ENCODE measurements at places on chromosomes 12 and 14.

DNA sequence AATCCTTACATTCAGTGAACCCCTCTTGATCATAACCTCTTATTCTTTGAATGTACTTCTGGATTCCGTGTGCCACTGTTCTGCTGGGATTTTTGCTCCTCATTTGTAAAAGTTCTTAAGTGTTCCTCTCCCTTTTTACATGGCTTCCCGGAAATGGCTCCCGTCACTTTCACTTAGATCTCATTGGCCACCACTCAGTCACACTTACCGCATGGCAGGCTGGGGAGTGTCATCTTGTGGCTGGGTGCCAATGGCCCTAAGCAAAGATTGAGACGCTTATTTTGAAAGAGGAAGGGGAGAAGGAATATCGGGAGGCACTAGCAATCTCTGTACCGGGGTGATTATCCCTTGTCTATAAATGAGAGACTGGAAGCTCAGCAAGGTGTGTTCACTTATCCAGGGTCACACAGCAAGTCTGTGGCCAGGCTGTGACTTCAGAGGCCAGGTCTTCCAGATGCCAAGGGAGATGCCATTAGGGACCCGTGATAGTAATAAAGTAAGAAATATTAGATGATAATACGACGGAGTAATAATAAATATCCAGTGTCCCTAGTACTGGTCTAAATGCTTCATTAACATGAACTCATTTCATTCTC is 68.8 kb downstream of the RNFT2 start:
- DNase-seq, result no peak

- no peak for DNase-seq
These were observed 482 bp upstream of the IFI27L2 start for GRCh38 chr14:94129758-94130414.

- no peak for DNase-seq
These were observed 249.0 kb downstream of the DPF3 start for GRCh38 chr14:72644758-72645489.

DNA sequence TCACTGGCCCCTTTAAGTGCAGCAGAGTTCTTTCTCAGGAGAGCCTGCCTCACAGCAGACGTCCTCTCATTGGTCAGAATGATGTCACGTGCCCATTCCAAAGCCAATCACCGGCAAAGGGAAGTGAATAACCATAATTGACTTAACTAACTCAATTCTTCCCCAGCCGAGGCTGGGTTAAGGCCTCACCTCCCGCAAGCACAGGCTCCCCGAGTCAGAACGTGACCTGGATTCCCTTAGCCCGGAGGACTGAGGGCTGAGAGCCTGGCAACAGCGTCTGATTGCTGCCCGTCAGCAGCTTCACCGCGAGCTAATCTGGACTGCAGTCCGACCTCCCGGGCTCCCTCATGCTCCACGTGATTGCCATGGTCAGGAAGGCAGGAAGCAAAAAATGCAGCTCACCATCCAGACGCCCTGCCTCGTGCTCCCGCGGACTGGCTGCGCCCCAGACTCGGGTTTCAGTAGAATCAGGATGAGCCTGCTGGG is 92.1 kb upstream of the FZD10 start:
- DNase-seq, result no peak

DNA sequence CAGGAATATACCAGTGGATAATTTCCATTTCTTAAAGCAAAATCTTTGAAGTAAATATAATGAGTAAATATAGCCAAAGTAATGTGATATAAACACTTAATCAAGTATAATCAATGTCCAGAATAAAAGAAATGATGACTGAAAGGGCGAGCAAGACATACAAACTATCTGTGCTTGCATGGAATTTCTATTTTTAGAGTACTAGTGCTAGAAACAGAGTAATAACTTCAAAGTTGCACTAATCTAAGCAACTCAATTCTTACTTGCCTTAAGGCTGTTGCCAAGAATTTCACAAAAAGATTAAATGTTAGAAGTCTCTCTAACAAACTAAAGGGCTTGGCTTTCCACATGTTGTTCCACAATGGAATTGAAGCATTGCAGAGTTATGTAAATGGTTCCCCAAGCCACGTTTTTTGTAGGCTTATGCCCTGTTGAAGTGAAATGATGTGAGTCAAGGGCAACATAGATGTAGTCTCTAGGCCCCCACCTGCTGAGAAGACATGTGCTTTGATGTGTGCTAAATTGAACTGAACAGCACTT is 175.0 kb upstream of the LMNTD1 start:
- DNase-seq, result no peak

DNA sequence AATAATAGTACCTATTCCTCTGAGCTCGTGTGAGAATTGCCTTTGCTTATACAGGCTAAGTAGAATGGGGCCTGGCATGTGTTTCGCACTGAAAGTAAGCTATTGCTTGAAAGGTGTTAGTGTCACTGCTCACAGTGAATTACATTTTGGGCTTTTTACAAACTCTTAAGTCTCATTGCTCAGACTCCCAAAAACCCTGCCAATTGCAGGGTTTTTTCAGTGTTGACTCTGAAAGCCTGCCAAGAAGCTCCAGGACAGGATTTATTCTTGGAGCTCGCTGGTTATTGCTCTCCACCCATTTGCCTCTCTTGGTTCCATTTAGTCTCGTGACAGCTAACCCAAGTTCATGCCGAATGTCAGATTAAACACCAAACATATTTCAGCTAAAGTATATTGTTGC is 39.8 kb downstream of the NOPCHAP1 start:
- DNase-seq, result peak; percentile 45

GRCh38 chr12:68455691-68456345 is 123.7 kb upstream of the MDM1 start:
- no peak for DNase-seq

DNA sequence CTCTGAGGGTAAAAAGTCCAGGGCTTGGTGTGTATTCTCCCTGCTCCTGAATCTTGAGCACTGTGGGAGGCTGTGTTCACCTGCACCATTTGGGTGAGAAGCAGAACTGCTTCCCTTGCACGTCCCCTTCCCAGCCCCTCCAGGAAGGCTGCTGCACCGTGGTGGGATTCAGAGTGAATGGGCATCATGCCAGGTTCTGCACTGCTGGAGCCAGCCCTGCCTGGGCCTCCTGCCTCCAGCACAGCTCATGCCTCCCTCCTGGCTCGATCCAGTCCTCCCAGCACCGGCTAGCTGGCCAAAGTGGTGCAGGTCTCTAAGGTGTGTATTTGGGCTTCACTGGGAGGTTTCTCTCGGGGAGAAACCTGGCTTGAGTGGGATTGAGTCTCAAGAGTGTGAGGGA is 54.9 kb downstream of the ANKRD9 start:
- no peak for DNase-seq

GRCh38 chr12:29148911-29149690 is at the start of gene FAR2:
FAR2 (plus strand) TSS chr12:29149278; CDS start chr12:29270450, 121,172 bp downstream.
- no peak for DNase-seq

DNA sequence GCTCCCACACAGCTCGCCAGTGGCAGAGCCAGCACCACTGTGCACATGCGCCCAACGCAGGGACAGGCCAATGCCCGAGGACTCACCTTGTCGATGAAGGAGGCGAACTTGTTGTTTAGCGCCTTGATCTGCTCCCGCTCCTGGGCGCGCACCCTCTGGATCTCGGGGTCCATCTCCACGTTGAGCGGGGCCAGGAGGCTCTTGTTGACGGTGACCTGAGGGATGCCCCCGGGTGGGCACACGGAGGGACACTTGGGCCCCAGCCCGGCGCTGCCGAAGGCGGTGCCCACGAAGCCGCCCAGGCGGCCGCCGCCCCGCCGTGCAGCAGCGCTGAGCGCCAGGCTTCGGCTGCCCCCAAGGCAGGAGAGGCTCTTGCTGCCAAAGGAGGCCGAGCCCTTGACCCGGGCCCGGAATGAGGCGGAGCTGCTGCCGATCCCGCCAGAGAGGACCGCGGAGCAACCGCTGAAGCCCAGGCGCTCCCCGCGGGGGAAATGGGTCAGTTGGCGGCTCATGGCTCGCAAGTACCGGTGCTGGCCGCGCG is at the start of gene KRT72:
Gene KRT72, minus strand, starts transcription at position 523 of the 541 bp plus-strand sequence. Its CDS starts 11 bp downstream, at position 512.
- DNase-seq, result no peak

- no peak for DNase-seq
These were observed 160.8 kb upstream of the SFSWAP start for GRCh38 chr12:131550121-131550520.

DNA sequence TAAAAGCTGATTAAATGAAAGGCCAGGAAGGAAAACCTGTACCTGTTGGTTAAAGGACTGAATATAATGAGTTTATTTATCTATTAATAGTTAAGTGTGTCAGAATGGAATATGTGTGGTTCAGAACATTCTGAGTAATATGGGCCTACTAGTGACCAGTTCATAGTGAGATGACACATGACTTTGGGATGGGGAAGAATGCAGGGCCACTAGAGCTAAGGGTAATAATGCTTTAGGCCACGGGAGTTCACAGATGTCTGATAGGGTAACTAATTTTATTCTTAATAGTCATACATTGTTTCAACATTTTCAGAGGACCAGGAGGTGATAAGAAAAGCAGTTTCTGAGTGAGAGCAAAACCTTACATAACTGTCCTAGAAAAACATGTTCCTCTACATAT is 247.8 kb upstream of the OR4E1 start:
- no peak for DNase-seq

GRCh38 chr12:857611-858010 is 91.9 kb downstream of the RAD52 start:
- peak; percentile 74 for DNase-seq

GRCh38 chr12:132021031-132021871 is 71.5 kb downstream of the EP400 start:
- no peak for DNase-seq

GRCh38 chr12:92539110-92539749 is 163.6 kb upstream of the PLEKHG7 start:
- peak; percentile 79 for DNase-seq

- no peak for DNase-seq
These were observed 40.3 kb downstream of the EVL start for GRCh38 chr14:100105357-100106169.

DNA sequence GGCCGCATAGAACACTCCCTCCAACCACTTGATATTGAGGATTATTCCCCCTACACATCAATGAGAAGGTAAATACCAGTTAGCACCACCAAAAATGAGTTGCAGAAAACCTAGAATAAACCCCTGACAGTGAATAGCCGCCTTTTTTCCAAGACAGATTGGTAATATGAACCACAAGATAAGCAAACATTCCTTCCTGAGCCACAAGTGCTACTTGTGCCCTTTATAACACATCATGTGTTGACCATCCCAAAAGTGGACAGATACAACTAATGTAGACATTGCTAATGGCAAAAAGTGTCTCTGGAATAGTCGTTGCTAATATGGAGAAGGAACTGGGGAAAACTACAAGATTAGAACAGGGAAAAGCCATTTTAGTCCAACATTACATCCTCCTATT is 17.2 kb downstream of the NOXRED1 start:
- DNase-seq, result no peak

DNA sequence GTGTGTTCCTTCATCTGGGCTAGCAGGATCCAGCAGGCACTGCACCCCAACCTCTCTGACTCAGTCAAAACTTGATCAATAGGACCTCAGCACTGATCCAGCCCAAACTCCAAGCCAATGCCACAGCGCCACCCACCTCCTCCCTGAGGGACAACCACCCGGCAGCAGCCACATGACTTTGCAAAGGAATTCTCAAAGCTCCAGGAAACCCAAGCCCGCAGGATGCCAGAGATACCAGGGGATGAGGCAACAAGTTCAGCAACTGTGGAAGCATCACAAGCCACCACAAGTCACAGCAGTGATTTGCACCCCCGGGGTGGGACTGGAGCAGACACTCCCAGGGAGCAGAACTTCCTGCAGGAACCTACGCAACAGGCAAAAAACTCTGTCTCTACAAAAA is 37.3 kb downstream of the ACTN1 start:
- DNase-seq, result peak; percentile 72

DNA sequence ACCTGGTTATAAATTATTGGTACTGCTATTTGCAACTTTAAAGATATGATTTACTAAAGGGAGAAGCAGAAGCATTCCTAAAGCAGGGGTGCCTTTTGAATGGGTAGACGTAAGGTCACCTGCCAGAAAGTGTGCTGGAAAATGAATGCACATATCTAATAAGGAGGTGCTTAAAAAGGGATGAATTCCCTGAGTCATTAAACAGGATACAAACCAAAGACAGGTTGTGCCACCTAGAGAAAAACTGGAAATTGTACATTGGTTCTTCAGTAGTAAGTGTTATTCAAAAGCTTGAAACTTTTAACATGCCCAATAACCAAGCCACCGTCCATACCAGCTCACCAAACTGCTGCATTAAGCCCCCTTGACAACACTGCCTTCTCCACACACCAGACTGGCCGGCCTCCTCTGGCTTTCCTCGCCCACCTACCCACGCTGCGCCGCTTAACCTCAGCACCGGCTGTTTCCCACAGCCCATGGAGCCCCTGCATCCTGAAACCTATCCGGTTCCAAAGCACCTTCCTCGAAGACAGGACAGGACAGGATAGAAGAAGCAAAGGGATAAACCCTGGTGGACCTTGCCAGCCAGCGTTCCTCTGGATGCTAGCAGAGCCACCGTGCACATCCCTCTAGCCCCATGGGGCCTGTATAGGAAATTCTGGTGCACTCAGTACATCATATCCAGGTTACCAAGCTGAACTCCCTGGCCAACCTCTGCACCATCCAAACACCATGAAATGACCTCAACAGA is 201.5 kb upstream of the CAND1 start:
- no peak for DNase-seq
